GM23338 (cell line): ENCODE measurements at places on chromosomes 4 and X.

GRCh38 chr4:23884741-23885140, 5.1 kb downstream of the PPARGC1A start:
- no peak for DNase-seq

DNA sequence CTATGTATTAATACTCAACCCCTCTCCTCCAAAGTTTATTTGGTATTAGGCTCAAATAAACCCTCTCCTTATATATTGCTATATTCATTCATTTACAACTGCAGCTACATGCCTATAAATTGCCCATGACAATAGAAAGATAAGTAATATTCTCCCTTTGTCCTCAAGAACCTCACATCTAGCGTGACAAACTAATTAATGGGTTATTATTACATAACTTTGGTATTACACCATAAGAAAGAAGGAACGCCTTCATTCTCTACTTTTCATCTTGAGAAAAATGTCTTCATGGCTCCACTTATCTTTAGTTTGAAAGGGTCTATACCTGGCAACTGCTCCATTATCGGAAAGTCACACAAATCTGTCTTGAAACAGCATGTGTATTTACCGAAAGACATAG, 157.7 kb upstream of the RASGEF1B start:
- DNase-seq: no peak

GRCh38 chr4:98951710-98952109, 22.8 kb upstream of the EIF4E start:
- no peak for DNase-seq

DNA sequence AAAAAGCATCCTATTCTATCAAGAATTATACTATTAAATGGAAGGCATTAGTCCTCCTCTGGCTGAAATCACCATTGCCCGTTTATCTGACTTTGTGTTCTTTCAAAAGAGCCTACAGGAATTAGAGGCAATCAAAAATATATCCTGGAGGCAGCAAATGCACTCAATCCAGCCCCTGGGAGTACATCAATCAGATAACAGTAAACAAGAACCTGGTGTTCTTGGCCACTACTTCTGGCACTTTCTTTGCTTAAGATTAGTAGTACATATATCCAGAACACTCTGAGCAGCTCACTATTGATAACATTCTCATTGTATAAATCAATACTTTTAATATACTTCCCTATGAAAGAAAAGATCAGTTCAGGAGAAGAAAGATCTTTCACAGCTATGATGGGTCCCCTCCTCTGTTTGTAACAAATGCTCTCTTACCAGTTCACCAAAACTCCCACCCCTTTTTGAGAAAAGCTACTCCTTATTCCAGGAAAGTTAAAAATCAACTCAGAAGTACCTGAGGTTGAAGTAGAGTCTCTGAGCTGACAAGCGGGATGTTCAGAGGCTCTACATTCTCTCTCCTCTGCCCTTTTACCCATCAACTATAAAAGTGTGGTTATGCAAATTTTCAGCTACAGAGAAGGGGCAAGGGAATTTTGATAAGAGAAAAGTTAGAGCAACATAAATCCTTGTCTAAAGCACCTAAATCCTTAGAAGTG, 176.0 kb downstream of the COX18 start:
- DNase-seq: no peak

DNA sequence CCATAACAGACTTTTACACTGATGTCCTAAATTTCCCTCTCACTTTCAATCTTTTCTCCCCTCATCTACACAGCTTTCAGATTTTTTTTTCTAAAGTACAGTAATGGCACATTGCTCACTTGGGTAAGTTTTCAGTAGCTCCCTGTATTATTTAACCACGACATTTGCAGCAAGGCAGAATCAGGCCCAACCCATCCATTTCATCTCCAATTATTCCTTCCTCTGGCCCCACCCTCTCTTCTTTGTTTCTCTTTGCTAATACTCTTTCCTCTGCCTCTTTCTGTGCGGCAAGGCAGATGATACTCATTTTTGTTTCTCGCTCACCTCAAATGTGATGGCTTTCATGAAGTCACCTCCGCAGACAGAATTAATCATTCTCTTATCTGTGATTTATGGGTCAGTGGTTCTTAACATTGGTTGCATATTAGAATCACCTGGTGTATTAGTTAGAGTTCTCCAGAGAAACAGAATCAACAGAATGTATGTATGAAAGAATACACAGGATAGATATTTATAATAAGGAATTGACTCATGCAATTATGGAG, 43.4 kb upstream of the GATB start:
- no peak for DNase-seq

- no peak for DNase-seq
Measured at GRCh38 chr4:81628489-81628888, 156.8 kb upstream of the RASGEF1B start.

GRCh38 chrX:88944661-88945060, 197.6 kb downstream of the CPXCR1 start:
- DNase-seq: no peak

DNA sequence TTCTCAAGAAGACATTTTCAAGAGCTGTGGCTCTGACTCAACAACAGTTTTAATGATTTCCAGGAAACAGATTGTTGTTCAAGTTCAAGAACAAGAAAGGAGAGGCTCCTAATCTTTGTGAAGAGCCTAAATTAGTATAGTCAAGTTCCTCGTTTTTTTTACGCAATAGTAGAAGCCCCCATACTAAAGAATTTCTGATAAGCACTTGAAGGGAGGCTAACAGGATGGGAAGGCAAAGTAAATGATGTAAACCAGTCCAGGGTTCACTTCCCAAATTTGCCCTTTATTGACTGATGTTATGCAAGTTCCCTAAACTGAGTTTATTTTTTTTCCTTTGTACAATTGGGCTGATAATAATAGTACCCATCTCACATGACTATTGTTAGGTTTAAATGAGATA, 178.2 kb downstream of the RTL9 start:
- no peak for DNase-seq

- no peak for DNase-seq
Measured at GRCh38 chr4:38279650-38280322, 319.6 kb downstream of the PTTG2 start.

DNA sequence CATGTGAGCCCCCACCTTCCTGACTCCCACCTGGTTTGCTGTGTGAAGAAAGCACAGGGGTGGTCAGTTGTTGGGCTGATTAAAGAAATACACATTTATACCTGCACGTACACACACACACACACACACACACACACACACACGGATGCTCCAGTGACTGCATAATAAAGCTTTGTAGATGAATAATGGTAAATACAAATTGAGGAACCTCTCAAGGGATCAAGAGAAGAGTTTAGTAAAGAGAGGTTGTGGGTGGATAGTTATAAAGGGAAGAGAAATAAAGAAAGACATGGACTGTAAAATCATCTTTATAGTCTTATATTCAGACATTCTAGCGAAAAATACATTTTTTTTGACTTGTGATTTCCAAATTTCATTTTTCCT, 144.1 kb downstream of the MGST2 start:
- no peak for DNase-seq

DNA sequence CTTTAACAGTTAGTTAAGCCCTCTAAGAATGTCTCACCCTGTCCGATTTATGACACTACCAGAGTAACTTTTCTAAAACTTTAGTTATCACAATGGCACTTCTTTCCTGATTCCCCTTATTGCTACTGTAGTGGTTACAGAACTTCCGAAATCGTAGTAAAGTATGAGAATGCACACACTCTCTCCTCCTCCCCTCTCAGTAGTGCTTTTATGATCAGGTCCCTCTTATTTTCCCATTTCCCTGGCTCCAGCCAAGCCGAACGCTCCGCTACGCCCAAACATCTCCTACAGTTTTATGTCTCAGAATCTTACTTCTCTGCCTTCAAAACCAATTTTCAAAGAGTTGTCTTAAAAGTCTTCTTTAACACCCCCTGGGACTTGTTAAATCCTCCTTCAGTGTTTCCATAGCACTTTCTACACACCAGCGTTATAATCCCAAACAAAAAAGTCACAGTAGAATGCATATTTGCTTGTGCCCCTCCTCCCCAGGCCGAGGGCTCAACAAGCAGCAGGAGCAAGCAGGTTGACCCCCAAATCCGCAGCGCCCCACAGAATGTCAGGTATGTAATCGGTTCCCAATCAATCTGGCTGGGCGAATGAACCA, 671 bp downstream of the HPF1 start:
- peak; percentile 78 for DNase-seq

GRCh38 chrX:69236641-69237040, 71.4 kb upstream of the PJA1 start:
- DNase-seq: no peak

GRCh38 chr4:182143822-182144625, 99.2 kb upstream of the TENM3 start:
- peak; percentile 87 for DNase-seq

DNA sequence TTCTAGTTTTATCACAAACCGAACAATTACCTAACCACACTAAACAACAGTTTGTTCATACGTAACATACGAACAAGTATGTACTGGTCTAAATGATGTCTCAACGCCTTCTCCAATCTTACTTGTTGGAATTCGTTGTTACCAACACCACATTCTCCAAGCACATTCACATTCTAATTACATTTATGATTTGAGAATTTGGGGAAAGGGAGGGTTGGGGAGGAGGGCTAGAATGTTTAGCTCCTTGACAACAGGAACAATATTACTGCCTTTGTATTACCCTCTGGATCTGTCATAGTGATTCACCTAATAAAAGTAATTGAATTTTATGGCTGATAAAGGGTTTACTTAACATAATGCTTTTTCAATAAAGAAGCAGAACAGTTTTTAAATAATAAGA, 24.4 kb downstream of the LCORL start:
- no peak for DNase-seq

DNA sequence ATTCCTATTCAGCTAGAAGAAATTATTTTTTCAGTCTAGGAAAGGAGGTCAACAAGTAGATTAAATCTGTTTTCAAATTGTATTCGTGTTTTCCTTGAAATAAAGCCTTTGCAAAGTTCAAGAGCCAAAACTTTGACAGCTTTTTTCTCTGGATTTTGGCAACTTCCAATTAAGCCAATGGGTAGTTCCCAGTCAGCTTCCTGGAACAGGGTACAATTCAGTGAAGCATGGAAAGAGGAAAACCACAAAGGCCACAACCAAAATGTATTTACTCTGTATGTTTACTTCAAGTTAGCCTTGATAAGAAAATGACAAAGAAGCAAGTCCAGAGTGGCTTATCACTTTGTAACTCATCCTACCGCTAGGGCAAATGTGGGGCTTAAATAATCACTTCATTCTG, 188.6 kb downstream of the COMMD8 start:
- DNase-seq: no peak

GRCh38 chr4:111330786-111331185, 707.9 kb upstream of the PITX2 start:
- no peak for DNase-seq

DNA sequence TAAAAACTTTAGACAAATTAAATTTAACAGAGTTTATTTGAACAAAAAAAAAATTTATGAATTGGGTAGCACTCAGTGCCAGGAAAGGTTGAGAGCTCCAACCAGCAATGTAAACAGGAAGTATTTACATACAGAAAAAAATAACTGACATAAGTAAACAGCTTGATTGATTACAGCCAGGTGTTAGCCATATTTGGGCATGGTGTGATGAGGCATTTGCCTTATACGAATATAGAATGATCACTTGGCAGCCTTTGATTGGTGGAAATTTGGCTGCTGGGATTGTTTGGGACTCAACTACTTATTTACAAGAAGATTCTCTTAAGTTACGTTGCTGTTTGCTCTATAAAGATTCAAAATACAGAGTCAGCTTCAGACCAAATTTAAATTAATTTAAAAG, 172.0 kb downstream of the ADAM29 start:
- no peak for DNase-seq

GRCh38 chr4:15765910-15766697, 12.0 kb upstream of the CD38 start:
- no peak for DNase-seq

GRCh38 chrX:117996918-117997480, 119.6 kb downstream of the KLHL13 start:
- DNase-seq: peak; percentile 14

DNA sequence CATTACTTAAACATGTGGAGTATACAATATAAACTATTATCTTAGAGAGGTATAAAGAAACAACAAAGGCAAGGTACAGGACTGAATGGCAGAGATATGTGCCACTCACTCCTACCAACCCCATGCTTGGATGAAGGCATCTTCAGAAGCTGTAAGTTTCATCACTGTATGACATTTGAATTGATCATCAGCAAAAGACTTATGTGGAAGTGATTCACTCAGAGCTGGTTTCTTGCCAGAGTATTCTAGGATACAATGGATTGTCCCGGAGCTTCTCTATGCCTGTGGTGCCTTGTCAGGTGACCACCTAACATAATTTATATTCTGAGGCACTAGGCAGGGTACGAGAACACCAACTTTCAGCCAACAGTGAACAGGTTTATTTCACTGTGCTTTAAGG, 392.2 kb downstream of the PPP1R2C start:
- no peak for DNase-seq

- no peak for DNase-seq
Measured at GRCh38 chr4:1583051-1583785, 100.9 kb downstream of the FAM53A start.

GRCh38 chr4:84032372-84032771, 466.7 kb downstream of the NKX6-1 start:
- no peak for DNase-seq

DNA sequence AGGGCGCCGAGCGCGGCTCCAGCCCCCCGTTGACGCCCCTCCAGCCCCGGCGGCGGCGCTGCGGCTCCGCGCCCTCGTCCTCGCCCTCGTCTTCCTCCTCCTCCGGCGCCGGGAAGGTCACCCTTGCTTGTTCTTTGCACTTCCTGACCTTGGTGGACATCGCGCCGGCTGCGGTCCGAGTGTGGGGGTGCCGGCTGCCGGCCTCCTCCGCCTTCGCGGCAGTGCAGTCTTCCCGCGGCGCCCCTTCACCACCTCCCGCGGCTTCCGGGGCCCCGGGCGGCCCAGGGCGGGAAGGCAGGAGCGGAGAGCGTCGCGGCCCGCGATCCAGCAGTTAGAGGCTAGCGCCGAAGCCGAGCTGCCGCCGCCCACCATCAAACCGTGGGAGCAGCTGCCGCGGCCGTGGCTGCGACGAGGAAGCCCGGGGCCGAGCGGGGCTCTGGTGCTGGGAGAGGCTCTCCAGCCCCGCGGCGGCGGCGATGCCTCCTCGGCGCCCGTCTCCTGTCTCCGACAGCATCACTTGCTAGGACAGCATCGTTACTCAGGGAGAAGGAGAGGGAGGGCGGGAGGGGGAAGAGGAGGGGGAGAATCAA, at the start of gene TRPC3:
Gene TRPC3, minus strand, starts transcription at position 540 of the 590 bp plus-strand sequence. Its CDS starts 380 bp downstream, at position 160.
- DNase-seq: peak; percentile 52

- DNase-seq: no peak
Measured at GRCh38 chr4:173492315-173492714, 37.7 kb downstream of the HAND2 start.
